ENCODE measurements at places on chromosomes 7 and 10.

- DNase-seq = no peak
These were observed 20.0 kb downstream of the MAP3K8 start for GRCh38 chr10:30453764-30454527.

- no peak for DNase-seq
These were observed 293.9 kb downstream of the CAMK1D start for GRCh38 chr10:12643279-12643678.

DNA sequence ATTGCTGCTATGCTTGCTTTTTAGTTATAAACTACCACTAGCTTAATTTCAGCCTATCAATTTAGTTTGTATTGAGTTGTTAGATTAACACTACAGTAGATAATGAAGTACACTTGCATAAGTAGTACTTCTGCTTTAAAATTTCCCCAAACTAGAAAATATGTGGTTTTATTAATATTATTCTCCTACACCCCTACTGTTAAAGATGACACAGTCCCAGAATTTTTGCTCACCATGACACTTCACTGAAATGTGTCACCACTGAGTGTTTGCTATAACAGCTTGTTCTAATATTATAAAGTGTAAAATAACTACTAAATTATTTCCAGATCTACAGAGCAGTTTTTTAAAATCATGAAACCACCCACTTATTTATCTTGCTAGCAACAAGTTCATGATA is 31.6 kb downstream of the RHEB start:
- no peak for DNase-seq

GRCh38 chr7:83640731-83641537 is 8.0 kb downstream of the SEMA3E start:
- no peak for DNase-seq

DNA sequence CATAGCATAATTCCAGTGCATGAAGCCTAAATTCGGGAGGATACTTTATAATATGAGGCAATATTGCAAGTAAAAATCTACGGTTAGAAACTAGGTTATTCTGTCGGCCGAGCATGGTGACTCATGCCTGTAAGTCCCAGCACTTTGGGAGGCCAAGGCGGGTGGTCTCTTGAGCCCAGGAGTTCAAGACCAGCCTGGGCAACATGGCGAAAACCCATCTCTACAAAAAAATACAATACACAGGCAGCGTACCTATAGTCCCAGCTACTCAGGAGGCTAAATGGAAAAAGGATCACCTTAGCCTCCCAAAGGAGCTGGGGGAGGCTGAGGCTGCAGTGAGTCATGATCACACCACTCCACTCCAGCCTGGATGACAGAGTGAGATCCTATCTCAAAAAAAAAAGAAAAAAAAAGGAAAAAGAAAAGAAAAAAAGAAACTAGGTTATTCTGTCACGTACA is 14.2 kb downstream of the SKAP2 start:
- no peak for DNase-seq

DNA sequence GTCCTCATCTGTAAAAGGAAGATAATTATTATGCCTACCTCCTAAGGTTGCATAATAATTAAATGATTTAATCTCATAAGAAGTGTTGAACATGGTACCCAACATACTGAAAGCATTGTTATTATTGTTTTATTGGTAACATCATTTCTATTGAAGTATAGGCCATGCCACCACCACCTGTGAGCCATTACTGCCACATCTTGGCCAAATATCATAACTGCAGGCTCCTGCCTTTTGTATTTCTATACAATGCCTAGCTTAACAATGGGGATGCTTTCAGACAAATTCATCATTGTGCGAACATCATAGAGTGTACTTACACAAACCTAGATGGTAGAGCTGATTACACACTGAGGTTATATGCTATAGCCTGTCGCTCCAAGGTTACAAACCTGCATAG is 61.1 kb upstream of the NPSR1 start:
- DNase-seq = no peak

GRCh38 chr10:3783316-3783681 is 1.7 kb downstream of the KLF6 start:
- no peak for DNase-seq

GRCh38 chr10:34386921-34387320 is 428.2 kb downstream of the PARD3 start:
- no peak for DNase-seq

- DNase-seq = no peak
These were observed 554.8 kb downstream of the SORCS1 start for GRCh38 chr10:106609470-106610266.

- no peak for DNase-seq
These were observed 132.7 kb downstream of the DOCK4 start for GRCh38 chr7:112073530-112073929.

- DNase-seq = no peak
These were observed 127.1 kb upstream of the AOAH start for GRCh38 chr7:36851382-36851781.

GRCh38 chr10:99685597-99685967 is 26.3 kb downstream of the ENTPD7 start:
- DNase-seq = no peak

Data from pulmonary artery endothelial cell (primary cell).